ENCODE measurements at places on chromosomes 12 and 14.

- DNase-seq, result peak; percentile 76
These were observed 15.6 kb downstream of the BAG5 start for GRCh38 chr14:103546652-103547454.

DNA sequence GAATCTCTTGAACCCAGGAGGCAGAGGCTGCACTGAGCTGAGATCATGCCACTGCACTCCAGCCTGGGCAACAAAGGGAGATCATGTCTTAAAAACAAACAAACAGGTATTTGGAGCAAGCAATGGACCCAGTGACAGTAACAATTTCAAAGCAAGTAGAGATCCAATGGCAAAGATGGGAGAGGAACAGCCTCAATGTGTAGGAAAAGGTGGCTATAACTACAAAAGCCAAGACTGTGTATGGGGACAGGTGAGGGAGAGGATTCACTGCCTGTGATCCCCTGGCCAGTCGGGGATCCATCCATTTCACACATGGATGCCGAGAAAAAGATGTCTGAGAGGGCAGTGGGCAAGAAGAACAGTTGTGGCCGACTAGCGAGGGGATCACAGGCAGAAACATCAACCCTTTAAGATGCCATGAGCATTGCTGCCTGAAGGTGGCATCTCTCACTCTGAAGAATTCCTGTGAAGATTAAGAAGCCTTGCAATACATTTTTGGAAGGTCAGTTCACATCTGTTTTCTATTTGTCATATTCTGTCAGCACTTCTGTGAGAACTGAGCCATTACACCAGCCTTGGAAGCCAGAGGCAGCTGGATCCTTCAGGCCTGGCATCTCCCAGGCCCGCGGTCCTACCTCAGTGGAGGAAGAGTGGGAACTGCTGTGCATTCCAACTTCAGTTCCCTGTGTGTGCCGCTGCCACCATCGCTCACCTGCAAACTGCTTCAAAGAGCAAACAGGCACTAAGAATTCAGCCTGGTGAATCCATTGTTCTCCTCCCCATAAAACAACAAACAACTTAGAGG lies 54.5 kb upstream of the FRS2 start:
- peak; percentile 7 for DNase-seq

- no peak for DNase-seq
These were observed 42.5 kb downstream of the VDR start for GRCh38 chr12:47862167-47862750.

DNA sequence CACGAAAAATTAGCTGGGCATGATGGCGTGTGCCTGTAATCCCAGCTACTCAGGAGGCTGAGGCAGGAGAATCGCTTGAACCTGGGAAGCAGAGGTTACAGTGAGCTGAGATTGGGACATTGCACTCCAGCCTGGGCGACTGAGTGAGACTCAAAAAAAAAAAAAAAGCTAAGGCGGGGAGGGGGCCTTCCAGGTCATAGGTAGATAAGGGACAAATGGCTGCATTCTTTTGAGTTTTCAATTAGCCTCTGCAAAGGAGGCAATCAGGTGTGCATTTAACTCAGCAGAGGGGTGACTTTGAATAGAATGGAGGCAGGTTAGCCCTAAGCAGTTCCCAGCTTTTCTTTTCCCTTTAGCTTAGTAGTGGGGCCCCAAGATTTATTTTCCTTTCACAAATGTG lies 743 bp upstream of the AACS start:
- no peak for DNase-seq

DNA sequence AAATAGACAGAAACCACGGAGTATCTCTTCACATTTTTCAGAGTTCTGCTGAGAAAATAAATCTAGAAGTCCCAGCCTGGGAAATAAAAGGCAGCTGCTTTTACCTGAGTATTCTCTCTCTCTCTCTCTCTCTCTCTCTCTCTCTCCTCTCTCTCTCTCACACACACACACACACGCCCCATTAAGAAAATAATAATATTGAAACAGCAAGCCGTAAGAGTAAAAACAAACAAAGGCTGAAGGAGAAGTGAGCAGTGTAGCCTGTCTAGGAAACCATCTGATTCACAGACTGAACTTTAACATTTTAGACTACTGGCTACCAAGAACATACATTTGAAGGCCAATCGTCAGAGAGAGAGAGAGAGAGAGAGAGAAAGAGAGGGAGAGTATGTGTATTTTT lies 8.4 kb downstream of the PTHLH start:
- no peak for DNase-seq

- DNase-seq, result peak; percentile 78
These were observed 21.2 kb downstream of the PRPF40B start for GRCh38 chr12:49644620-49644994.

DNA sequence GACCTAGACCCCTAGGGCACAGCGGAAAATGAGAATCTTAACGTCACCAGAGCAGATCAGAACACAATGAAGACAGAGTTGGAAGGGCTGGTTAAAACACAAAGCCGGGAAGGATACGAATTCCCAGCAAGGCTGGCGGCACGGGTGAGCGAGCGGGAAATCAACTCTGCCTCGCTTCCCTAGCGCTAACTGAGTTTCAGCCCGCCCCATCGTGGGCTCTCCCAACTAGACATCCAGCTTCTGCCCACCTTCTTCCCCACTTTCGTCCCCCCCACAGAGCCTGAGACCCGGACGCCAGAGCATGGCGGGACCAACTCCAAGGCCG lies 377 bp downstream of the CCNT1 start:
- no peak for DNase-seq

- no peak for DNase-seq
These were observed 72.1 kb downstream of the TMTC2 start for GRCh38 chr12:82758749-82759330.

- no peak for DNase-seq
These were observed 23.4 kb upstream of the TMTC1 start for GRCh38 chr12:29807129-29807528.

DNA sequence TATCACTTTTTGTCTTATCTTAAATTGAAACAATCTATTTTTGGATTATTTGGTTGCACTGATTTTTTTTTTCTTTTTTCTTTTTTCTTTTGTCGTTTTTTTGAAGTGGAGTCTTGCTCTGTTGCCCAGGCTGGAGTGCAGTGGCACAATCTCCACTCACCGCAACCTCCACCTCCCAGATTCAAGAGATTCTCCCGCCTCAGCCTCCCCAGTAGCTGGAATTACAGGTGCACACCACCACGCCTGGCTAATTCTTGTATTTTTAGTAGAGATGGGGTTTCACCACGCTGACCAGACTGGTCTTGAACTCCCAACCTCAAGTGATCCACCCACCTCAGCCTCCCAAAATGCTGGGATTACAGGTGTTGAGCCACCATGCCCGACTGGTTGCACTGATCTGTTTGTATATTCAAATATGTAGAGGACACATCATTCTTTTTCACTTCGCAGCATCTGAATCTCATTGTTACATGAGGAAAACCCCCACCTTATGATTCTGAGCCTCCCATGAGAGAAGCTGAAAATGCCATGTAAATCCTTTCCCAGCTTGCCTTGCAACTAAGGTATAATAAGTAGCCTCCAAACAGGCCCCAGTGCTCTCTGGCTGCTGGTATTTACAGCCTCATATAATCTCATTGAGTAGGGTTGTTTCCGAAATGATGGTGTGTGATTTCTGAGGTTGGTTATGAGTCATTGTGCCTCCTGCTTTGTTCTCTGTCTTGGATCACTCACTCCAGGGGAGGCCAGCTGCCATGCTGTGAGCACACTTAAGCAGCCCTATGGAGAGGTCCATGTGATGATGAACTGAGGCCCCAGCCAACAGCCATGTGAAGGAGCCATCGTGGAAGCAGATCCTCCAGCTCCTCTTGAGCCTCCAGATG lies 5.2 kb upstream of the HSP90B1 start:
- peak; percentile 65 for DNase-seq

DNA sequence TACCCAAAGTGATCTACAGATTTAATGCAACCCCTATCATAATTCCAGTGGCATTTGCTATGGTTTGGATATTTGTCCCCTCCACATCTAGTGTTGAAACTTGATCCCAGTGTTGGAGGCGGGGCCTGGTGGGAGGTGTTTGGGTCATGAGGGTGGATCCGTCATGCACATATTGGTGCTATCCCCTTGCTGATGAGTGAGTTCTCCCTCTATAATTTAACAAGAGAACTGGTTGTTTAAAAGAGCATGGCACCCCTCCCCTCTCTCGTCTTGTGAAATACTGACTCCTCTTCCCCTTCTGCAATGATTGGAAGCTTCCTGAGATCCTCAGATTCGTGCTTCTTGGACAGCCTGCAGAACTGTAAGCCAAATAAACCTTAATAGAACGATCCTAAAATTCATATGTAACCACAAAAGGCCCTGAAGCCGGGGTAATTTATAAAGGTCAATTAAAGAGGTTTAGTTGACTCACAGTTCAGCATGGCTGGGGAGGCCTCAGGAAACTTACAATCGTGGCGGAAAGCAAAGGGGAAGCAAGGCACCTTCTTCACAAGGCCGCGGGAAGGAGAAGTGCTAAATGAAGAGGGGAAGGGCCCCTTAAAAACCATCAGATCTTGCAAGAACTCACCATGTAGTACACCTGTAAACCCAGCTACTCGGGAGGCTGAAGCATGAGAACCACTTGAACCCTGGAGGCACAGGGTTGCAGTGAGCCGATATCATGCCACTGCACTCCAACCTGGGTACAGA lies 41.2 kb downstream of the SLC39A9 start:
- DNase-seq, result no peak

DNA sequence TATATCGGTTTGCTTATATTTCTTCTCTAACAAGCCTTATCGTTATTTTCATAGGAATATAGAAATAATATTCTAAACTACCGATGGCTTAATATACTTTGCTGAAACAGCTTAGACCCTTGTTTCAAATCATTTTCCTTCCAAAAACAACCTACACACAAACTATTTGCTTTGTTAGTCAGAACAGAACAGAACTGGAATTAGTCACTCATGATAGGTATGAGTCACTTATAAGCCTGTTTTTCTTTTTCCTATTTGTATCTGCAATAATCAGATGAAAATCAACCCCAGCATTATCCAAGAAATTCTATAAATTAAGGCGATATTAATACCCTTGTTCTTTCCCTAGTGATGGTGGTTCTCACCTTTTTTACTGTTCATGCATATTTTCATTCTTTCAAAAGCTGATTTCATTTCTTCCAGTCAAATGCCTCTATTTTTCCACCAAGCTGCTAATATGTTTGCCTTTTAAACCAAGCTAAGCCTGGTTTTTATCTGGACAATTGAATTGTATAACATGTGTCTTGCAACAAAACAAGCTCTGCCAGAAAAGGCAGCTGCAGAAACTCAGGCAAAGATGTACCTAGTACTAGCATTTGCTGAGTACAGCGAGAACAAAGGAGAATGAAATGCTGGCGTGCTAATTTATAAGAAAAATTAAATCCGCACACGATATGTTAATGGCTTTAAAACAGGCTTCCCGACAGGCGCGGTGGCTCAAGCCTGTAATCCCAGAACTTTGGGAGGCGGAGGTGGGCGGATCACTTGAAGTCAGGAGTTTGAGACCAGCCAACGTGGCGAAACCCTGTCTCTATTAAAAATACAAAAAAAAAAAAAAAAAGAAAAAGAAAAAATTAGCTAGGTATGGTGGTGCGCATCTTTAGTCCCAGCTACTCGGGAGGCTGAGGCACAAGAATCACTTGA lies 1418.2 kb downstream of the AACS start:
- DNase-seq, result no peak

DNA sequence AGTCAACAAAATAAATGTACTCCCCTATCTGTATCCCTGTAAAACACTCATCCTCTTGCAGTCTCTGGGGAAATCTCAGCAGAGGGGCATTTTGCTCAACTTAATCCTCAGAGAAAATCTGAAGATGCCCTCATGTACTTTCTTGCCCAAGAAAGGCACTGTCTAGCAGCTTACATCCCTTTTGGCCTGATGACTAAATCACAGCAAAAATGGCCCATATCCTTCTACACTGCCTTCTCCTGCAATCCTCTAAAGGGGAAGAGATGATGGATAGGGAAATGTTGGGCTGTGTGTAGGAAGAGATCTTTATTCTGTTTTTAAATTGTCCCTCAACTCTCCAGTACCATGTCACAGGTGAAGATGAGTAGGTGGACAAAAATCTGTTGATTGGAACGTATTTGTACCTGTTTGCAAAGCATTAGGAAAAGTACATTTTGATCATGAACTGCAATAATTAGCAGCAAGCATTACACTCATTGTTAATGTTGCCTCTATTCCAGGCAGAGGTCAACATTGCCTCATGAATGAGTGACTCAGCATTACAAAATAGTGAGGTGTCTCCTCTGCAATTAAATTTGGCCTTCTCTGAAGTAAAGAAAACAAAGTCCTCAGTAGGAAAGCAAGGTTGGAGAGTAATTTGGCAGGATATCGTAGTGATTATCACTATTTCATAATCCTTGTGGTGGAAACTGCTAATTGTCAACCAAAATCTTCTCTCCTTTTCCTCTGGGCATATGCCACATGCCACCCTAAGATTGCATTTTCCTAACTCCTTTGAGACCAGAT lies 172.4 kb upstream of the CAND1 start:
- DNase-seq, result no peak

GRCh38 chr14:33404054-33404453 lies 465.4 kb downstream of the NPAS3 start:
- DNase-seq, result no peak

GRCh38 chr12:107998863-107999262 lies 130.2 kb upstream of the WSCD2 start:
- no peak for DNase-seq

DNA sequence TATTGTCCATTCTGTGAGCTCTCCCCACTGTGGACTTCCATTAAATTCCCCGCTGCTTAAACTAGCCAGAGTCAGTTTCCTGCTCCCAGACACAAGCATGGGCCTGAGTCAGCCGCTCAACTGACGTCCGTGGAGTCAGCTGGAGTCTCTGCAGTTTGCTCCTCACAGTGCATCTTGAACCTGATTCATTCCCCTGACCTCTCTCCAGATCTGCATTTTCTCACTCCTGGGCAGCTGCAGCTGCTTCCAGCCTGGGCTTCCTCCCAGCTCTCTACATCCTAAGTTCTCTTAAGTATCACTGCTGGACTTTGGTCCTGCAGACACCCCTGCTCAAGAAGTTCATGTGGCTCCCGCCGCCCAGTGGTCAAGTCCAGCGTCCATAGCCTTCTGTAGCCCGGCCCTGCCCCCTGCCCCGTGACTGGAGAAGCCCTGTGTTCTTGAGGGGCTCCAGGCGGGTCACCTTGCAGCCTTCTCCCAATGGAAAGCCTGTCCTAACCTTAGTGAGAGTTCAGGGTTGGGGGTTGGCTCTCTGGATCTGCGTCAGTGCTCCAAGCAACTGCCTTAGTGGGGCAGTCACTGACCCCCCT lies 20.0 kb downstream of the NFKBIA start:
- DNase-seq, result no peak

GRCh38 chr12:23008623-23009022 lies 383.7 kb downstream of the ETNK1 start:
- no peak for DNase-seq

- no peak for DNase-seq
These were observed 185.7 kb downstream of the KICS2 start for GRCh38 chr12:64036414-64036813.

- peak; percentile 52 for DNase-seq
These were observed 1.5 kb downstream of the CHD4 start for GRCh38 chr12:6605421-6606330.

- DNase-seq, result no peak
These were observed 142.5 kb downstream of the DPY19L2 start for GRCh38 chr12:63525831-63526230.

GRCh38 chr14:61622051-61622450 lies 73.3 kb upstream of the HIF1A start:
- DNase-seq, result no peak
